ENCODE measurements at places on chromosomes 11 and 22. TPM values are rescaled to one million over a fixed set of nuclear protein-coding genes. Genes with fewer than 3 reads are reported as not detected.

- no peaks in the 10 kb centered on the region for H3K36me3 ChIP-seq
- DNase-seq, result no peak
- no peak overlapping the region for H3K4me3 ChIP-seq
- no peak overlapping the region for H3K27ac ChIP-seq
- H3K27me3 ChIP-seq, result no peaks in the 10 kb centered on the region
These were observed 1984.7 kb upstream of the RAG2 start for GRCh38 chr11:38582756-38583155.

- no peaks in the 10 kb centered on the region for H3K27me3 ChIP-seq
- no peak overlapping the region for H3K4me3 ChIP-seq
- peaks cover 34% of the 10 kb centered on the region for H3K36me3 ChIP-seq
These were observed 119.6 kb downstream of the NAV2 start for GRCh38 chr11:19832086-19832750.

PVALB gene
- not detected for total RNA-seq

MS4A8 gene
- total RNA-seq, result not detected

ANO5 gene
- total RNA-seq, result not detected

DNA sequence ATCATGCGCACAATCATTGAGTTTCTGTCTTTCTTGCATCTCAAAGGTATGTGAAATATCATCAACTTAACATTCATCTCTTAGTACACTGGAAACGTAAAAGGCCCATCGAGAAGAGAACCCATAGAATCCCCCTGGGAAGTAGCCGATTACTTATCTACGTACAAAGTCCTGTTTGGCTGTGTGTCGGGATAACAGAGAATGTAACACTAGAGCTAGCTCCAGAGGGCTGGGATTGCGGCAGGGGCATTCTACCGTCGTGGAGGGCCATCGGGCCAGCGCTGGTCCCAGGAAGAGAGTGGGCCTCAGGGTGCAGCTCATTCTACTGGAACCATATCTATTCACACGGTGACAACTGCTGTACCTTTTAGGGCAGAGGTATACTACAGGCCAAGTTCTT lies 4.5 kb downstream of the GAL start:
- H3K4me3 ChIP-seq, result no peak overlapping the region
- peaks cover 75% of the 10 kb centered on the region for H3K27me3 ChIP-seq
- H3K36me3 ChIP-seq, result no peaks in the 10 kb centered on the region
- no peaks in the 10 kb centered on the region for H3K4me1 ChIP-seq
- H3K27ac ChIP-seq, result no peak overlapping the region

DNA sequence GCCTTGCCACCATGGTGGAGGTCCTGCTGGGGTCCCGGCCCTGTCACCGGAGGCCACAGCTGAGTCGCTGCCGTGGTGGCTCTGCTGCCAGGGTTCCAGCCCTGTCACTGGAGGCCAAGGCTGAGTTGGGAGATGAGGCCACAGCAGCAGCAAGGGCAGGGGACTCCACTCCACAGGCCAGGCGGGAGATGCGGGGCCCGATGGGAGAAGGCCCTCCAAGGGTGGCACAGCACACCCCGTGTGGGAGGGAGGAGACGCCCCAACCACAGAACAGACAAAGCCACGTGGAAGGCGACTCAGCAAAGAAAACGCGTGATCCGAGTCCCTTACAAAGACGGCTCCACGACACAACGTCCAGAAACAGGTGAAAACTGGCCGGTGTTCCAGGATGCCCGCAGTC lies 159.3 kb downstream of the BRD1 start:
- H3K36me3 ChIP-seq, result peaks cover 5% of the 10 kb centered on the region
- no peaks in the 10 kb centered on the region for H3K27me3 ChIP-seq
- H3K27ac ChIP-seq, result no peak overlapping the region
- no peaks in the 10 kb centered on the region for H3K4me1 ChIP-seq
- H3K4me3 ChIP-seq, result no peak overlapping the region

- no peak overlapping the region for H3K4me3 ChIP-seq
- DNase-seq, result no peak
- no peak overlapping the region for H3K27ac ChIP-seq
- no peaks in the 10 kb centered on the region for H3K4me1 ChIP-seq
These were observed 31.9 kb upstream of the RTL6 start for GRCh38 chr22:44529827-44530523.

GRCh38 chr11:134260503-134260902 lies 7.1 kb downstream of the ACAD8 start:
- DNase-seq, result no peak
- no peaks in the 10 kb centered on the region for H3K27me3 ChIP-seq
- no peak overlapping the region for H3K27ac ChIP-seq
- H3K4me3 ChIP-seq, result no peak overlapping the region
- no peaks in the 10 kb centered on the region for H3K4me1 ChIP-seq

MRGPRF gene
- total RNA-seq, result not detected

DNA sequence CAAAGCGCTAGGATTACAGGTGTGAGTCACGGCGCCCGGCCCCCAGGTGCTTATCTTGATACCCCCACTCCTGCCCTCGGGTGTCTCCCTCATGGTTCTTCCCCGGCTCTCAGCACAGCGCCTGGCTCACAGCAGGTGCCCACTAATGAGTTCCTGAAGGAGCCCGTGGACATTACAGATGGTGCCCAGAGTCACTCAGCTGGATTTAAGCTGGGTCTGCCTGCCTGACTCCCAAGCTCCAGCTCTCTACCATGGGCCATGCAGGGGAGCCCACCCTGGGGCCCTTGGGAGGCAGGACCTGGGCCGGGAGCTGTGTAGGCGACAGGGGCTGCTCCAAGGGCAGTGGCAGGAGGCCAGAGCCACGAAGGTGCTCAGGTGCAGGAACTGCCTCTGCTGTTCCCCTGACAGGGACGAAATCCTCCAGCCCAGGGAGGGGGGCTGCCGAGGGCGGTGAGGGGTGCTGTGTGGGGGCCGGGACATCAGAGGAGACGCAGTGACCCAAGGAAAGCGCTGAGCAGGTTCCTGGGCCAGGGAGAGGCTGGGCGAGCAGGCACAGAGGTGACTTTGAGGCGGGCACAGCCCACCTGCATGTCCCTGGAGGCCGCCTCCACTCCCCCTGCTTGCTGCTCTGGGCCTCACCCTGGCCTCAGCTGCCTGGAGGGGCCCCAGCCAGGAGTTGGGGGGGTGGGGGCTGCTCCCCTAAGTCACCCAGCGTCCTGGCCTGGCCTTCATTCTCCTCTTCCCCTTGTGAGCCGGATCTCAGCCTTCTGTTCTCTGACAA lies 14.6 kb upstream of the FLRT1 start:
- no peaks in the 10 kb centered on the region for H3K27me3 ChIP-seq
